ENCODE measurements at places on chromosomes 16 and 17.

DNA sequence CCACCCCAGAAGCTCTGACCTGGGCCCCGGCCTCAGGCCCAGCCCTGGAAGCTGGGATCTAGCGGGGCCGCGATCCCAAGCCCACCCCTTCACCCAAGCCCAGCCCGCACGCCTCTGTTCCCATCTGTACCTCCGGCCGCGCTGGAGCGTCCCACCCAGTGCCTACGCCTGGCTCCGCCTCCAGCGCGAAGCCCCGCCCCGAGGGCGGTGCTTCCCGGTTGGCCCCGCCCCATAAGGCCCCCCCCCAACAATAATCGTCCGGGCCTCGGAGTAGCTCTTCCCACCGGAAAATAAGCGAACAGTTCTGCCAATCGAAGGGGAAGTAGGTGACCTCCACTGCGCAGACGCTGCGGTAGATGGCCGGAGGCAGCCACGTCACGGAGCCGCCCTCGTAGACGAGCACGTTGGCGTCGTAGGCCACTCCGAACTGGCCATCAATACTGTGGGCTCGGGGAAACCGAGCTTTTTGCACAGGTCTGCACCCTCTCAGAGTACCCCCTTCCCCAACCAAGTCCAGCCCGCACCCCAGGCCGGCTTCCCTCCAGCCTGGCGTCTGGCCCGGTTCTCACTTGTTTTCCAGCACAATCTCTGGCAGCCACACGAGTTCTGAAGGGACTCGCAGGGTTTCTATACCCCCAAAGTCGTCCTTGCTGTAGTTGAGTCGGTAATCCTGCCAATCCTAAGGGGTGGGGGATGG lies 1.1 kb downstream of the CHRNE start:
- DNase-seq = no peak

DNA sequence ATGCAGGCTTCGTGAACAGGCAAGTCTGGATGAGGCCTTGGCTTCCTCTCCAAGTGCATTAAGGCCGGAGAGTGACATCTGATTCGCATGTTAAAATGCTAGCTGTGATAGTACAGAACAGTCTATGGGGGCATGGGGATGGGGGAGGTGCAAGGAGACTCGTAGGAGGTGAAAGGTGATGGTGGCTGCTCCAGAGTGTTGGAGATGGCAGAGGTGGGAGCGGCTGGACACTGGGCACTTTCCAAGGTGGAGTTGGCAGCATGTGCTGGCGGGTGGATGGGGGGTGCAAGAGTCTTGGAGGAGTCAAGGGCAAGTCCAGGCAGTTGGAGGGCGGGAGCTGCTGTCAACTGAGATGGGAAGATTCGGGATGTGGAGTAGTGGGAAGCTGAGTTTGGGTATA lies 350.9 kb upstream of the TNRC6C start:
- DNase-seq = no peak

DNA sequence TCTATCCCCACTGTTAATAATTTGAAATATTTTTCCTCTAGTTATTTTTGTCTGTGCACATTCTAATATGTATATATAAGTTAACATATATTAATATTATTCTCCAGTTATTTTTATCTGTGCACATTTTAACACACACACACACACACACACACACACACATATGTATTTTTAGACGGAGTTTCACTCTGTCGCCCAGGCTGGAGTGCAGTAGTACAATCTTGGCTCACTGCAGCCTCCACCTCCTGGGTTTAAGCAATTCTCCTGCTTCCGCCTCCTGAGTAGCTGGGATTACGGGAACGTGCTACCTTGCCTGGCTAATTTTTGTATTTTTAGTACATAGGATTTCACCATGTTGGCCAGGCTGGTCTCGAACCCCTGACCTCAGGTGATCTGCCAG lies 12.7 kb downstream of the MIEN1 start:
- DNase-seq = no peak

DNA sequence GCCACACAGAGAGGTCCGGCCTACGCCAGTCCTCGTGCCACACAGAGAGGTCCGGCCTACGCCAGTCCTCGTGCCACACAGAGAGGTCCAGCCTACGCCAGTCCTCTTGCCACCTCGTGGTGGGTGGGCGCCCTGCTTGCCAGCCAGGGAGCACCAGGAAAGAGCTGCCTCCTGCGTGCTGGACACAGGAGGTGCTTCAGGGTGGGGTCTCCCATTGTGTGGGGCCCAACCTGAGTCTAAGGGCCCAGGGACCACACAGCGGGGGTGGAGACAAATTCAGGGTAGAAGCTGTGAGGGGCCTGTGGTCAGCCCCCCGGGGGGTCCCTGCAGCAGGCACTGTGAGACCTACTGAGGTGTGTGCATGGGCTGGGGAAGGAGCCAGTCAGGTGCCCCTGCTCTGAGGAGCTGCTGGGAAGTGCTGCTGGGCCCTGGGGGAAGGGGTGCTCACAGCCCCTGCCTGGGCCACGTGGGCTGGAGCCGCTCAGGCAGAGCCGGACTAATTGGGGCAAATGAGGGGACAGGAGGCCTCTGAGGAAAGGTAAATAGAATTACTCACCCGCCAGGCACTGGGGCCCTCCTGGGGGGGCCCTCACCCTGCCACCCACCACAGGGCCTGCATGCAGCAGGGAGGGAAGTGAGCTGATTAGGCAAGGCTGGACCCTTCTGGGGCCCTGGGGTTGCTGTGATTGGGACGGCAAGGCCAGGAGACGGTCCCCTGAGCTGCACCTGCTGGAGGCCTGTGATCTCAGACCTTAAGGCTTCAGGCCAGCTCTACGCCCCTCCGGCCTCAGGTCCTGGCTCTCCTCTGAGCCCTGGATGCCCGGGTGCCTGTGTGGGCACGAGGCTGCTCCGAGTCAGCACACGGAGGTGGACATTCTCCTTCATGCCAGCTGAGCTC lies 11.0 kb downstream of the GCGR start:
- DNase-seq = no peak

- no peak for DNase-seq
Observed at GRCh38 chr17:73358668-73359067, 46.9 kb upstream of the CDC42EP4 start.

GRCh38 chr16:66935314-66936011 lies at the start of gene CES2:
TSS of gene CES2 (plus strand) at chr16:66935516. CDS start at chr16:66935636, 120 bp downstream.
- no peak for DNase-seq

GRCh38 chr17:33892717-33893591 lies 362.1 kb upstream of the CCL2 start:
- no peak for DNase-seq

GRCh38 chr16:87764600-87765472 lies 950 bp downstream of the KLHDC4 start:
- no peak for DNase-seq

DNA sequence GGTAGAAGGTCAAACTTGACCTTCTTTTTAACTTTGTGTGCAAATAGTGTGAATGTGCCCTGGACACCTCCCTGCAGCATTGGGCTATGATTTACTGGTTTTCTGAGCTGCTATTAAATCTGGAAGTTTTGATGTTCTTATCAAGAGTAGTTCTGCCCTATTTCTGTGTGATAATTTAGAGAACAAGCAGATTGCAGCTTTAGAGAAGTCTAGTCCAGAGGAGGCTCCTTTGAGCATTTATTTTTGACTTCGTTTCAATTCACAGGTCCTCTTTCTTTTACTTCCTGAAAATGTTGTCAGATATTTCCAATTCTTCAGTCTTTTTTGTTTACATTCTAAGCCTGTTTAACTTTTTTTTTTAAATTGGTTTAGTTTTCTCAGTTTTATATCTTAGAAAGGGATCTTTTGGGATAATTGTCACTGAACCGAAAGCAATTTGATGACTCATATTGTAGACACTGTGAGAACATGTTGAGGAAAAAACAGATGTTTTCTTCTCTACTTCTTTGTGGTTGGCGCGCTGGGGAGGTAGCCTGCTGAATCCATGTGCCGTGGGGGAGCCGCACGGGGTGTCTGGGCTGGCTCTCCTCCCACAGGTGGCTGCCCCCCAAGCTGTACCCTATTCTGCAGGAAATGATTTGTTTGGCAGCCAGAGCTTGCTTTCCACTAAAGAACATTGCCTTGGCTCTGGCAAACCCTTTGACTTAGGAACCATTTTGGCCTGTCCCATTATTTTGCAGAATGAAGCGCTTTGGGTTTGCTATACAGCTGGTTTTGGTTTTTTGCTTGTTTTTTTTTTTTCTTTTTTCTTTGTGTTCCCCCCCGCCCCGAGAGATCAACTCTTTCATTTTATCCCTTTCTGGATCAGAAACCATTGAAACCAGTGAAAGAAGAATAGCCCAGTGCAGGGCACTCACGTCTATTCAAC lies 53.4 kb downstream of the MFSD11 start:
- no peak for DNase-seq

GRCh38 chr17:76659928-76660655 lies 16.5 kb upstream of the ST6GALNAC1 start:
- no peak for DNase-seq

DNA sequence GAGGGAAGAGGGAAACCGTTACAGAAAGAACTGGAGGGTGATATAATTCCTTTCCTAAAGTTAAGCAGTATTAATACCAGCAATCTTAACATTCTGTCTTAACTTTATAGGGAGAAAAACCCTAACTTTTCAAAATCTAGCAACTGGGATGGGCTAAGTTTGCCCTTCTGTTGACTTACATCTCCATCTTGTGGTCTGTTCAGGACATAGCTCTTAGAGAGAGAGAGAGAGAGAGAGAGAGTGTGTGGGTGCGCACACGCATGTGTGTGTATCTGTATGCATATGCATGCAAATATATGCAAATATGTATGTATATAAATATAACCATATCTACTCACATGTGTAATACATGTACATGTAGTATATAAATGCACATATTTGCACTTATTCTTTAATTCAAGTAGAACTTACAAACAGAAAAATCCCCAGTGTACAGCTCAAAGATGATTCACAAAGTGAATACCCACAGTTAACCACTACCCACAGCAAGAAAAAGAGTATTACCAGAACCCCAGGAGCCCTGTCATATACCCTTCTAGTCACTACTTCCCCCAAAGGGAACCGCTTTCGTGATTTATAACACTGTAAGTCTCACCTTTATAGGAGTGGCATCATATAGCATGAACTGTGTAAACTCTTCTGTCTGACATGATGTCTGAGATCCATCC lies 46.5 kb downstream of the STX8 start:
- no peak for DNase-seq

GRCh38 chr17:73588301-73588846 lies 55.9 kb downstream of the SDK2 start:
- no peak for DNase-seq

- no peak for DNase-seq
Observed at GRCh38 chr16:1280783-1281182, 24.9 kb downstream of the TPSD1 start.

- DNase-seq = peak; percentile 19
Observed at GRCh38 chr16:50323335-50324011, 45.3 kb downstream of the BRD7 start.

DNA sequence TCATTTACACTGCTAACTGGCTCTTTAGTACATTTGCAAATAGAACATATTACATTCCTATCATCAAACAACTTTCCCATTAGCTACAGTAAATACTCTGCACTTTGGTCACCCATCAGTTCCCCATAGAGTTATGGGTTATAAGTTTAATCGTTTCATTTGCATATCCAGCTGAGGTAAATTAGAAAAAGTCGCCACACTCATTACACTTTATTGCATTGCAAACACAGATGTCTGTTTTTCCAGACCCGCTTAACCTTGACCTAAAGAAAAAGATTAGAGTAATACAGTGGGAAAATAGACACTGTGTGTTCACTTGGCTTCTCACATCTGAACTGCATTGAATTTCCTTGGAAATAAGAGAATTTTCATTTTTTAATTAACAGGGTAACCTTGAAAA lies 213.1 kb upstream of the PSMD7 start:
- DNase-seq = no peak

DNA sequence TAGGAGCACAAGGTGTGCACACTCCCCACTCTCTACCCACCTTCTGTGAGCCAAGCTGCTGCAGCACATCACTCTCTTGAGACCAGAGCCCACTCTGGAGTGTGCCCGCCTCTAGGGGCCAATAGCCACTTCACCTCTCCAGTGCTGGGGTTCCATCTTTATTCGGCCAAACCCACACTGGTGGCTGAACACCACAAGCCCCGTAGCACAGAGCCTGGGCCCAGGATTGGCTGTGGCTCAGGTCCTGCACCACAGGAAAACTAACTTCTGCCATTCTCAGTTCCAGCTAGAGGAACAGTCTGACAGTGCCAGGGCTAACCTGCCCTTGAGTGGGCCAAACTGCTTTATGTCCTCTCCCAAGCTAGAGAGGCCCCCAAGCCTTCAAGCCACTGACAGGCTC lies 111.0 kb upstream of the TOX3 start:
- DNase-seq = no peak

GRCh38 chr16:25988084-25988483 lies 296.3 kb downstream of the HS3ST4 start:
- DNase-seq = no peak

- DNase-seq = no peak
Observed at GRCh38 chr16:52680993-52681392, 134.1 kb upstream of the TOX3 start.

DNA sequence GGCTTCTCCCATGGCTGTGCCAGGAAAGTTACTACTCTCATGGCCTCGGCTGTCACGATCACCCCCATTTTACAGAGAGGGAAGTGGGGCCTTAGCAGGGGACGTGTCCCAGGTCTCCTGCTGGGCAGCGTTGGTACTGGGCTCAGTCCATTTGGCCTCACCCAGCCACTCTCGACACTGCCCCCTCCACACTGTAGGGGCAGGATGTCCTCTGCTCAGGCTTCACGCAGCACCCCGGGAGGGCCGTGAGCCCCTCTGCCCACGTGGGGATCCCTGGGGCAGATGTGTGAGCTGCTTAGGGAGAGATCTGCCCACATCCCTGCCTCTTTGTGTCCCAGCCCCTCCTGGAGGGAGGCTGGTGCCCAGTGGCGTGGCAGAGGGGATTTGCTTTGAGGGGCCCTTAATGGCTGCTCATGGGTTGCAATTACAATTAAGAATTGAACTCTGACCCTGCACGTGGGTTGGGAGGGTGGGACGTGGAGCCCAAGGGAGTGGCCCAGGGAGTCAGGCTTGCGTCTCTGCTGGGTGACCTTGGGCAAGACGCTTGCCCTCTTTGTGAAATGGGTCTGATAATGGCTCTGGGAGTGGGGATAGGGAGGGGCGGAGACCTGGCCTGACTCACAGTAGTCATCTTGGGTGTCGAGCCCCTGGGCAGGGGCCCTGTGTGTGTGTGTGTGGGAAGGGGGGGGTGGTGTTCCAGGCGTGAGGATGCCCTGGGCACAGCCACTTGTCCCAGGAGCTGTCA lies 2.3 kb upstream of the KCNJ12 start:
- no peak for DNase-seq

DNA sequence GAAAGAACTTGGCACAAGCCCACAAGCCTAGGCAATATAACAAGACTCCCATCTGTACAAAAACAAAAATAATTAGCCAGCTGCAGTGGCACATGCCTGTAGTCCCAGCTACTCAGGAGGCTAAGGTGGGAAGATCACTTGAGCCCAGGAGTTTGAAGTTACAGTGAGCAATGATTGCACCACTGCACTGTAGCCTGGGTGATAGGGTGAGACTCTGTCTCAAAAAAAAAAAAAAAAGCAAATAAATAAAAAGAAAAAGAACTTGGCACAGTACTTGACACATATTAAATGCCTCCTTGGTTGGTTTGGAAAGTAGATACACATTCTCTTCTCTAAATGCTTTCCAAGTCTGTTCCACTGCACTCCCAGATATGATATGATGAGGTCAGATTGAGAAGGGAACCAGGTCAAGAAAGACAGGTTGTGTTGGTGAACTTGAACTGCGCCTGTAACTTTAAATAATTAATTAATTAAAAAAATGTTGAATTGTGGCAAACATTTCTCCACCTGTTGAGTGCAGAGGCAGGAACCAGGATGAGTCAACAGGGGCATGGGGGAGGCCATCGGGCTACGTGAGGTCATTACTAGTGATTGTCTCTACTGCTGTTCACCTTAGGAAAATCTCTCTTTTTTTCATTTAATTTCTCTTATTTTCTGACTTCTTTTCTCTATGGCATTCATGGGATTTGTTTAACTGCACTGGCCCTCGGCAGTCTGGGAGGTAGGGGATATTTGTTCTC lies 25.9 kb upstream of the EFCAB13 start:
- no peak for DNase-seq
